LHCN-M2 (cell line): ENCODE measurements at places on chromosomes 16 and 17.

DNA sequence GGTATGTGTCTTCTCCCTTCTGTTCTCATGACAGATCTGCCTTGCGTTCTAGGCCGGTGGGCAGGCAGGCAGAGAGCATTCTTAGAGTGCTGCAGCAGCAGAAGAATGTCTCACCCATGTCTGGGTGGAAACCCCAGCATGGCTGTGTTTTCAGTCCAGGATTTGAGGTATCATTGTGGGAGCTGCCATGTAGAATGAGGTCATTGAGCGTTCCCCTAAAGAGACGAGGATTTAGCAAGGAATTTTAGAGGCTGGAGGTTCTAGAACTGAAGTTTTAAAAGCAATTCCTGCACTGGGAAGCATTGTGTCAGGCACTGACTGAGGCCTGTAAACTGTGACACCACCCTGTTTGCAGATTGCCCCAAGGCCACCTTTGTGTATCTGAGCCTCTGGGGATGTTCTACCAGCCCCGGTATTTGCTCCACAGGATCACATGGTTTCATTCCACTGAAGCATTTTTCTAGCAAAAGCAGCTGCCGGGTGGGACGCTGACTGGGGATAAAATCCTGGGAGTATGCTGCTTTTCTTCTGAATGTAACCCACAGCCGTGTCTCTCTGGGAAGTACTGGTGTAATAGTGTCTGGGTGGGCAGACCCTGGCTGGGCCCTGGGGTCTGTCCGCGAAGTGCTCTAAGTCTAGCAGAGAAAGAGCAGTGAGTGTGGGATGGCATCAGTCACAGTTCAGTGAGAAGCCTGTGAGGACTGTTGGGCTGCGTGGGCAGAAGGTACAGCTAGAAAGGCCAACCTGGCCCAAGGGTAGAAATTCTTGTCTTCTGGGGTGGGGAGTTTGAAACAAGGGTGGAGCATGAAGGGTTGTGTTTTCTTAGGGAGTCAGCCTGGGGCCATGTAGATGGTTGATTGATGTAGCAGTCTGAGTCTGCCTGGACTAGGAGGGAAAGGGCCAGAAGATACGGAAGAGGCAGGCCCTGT is 30.2 kb downstream of the PLCD3 start:
- peak; percentile 31 for DNase-seq

- no peak for DNase-seq
These were observed 9.1 kb upstream of the SIAH1 start for GRCh38 chr16:48394355-48394703.

DNA sequence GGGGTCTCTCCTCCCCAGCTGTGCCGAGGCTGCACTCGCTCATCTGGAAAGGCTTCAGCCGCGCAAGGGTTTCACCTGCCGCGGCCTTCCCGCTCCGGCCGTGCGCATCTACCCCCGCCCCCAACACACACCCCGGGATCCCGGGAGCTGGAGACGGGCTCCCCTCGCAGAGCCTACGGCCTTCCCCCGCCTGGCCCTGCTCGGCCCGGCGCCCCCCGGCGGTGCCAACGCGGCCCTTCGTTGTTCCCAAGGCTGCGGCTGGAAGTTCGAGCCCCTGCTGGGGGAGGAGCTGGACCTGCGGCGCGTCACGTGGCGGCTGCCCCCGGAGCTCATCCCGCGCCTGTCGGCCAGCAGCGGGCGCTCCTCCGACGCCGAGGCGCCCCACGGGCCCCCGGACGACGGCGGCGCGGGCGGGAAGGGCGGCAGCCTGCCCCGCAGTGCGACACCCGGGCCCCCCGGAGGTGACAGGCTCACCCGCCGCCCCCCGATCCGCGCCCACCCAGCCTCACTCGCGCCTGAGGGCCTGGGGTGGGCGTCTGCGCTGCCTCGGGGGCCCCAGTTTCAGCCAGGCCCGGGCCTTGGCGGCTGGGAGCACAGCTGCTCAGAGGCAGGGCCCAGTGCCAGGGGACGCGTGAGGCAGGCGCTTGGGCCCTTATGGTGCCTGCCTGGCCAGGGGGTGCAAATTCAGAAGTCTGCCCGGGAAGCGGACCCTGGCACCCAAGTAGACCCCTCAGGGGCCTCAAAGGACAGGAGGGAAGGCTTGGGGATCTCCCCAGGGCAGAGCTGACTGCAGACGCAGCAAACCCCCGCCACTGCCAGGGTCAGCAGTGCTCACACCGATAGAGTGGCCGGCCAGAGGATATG is 11.2 kb downstream of the GALK1 start:
- DNase-seq, result peak; percentile 65

DNA sequence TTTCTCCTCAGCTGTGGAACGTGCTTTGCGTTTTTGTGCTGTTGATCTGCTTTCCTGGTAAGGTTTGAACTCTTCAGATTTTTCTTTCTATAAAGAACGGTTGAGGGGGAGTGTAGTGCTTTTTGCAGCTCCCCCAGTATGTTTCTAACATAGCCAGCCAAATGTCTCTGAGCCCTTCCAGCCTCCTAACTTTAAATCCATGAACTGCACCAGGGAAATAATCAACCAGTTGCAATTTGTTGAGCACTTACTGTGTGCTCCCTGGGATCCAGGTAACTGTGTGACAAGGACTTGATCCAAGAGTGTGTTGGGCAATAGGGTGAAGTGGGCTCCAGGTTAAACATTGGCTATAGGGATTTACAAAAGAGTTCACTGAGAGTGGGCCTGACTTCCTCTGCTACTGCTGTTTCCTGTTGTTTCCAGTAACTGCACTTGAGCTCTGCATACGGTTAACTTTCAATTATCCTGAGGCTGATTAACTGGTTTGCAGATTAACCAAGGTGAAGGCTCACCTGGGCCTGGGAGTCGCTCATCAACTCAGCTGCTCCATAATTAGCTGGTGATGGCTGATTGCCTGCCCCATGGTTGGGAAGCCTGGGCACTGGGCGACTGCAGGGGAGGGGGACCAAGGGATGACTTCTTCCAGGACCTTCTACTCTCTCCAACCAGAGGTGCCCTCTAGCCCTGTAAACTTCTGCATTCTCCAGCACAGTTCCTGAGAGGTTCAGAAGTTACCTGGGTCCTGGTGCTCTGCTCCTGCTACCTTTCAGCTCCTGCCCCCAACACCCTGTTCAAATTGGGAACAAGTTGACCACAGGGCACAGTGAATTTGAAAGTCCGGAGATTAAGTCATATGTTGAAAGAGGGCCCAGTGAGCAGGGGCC is 19.5 kb downstream of the HLF start:
- no peak for DNase-seq

- no peak for DNase-seq
These were observed 174.4 kb upstream of the IRX6 start for GRCh38 chr16:55149622-55150021.

DNA sequence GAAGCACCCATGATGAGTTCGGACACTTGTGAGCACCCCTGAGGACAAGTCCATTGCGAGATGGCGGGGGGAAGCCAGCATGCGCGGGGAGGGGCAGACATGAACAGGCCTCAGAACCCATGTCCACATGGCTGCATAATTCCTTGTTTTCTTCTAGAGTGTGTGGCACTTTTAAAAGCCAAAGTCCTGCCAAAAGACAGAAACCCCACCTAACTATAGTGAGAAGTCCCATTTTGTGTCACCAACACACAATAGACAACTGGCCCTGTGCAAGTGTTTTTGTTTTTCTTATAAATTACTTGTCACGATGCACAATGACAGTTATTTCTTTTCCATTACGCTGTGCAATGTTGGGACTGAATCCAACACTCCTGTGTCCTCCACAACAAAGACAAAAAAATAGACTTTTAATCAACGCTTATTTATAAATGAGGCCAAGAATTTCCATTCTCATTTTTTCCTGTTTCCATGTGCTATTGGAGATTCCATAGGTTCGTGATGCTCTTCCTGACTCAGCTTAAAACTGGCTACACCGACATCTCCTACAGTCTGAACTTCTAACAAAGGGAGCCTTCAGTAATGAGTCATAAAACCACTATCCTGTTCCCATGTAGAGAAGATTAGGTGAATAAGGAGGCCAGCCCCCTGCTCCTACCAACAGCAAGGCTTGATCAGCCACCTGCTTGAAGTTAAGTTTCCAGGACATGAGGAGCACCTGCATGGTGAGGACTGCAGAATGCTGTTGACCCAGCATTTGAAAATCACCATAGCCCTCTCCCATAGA is 98.9 kb downstream of the ZNF423 start:
- DNase-seq, result no peak

- DNase-seq, result peak; percentile 72
These were observed 29.2 kb downstream of the GNA13 start for GRCh38 chr17:65027305-65027704.

- DNase-seq, result no peak
These were observed 84.8 kb upstream of the TBC1D3K start for GRCh38 chr17:37839196-37839978.

DNA sequence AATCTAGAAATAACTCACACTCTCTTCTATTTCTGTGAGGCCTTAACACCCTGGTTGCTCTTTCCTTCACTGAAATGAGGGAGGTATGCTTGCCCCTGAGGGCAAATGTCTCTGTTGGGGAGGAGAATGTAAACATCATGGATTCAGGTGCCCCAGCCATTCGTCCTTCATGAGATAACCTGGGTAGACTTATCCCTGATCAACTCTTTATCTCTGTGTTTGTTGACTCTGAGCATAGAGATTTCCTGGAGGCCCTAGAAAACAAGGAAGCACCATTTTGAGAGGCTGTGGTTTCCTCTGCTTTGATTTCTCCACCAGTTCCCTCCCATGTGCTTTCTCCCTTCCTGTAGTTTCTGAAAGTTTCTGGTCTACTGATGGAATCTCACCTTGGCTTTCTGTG is 77.3 kb downstream of the PHKB start:
- no peak for DNase-seq

- peak; percentile 61 for DNase-seq
These were observed 37.0 kb upstream of the ZNF750 start for GRCh38 chr17:82876602-82877379.

DNA sequence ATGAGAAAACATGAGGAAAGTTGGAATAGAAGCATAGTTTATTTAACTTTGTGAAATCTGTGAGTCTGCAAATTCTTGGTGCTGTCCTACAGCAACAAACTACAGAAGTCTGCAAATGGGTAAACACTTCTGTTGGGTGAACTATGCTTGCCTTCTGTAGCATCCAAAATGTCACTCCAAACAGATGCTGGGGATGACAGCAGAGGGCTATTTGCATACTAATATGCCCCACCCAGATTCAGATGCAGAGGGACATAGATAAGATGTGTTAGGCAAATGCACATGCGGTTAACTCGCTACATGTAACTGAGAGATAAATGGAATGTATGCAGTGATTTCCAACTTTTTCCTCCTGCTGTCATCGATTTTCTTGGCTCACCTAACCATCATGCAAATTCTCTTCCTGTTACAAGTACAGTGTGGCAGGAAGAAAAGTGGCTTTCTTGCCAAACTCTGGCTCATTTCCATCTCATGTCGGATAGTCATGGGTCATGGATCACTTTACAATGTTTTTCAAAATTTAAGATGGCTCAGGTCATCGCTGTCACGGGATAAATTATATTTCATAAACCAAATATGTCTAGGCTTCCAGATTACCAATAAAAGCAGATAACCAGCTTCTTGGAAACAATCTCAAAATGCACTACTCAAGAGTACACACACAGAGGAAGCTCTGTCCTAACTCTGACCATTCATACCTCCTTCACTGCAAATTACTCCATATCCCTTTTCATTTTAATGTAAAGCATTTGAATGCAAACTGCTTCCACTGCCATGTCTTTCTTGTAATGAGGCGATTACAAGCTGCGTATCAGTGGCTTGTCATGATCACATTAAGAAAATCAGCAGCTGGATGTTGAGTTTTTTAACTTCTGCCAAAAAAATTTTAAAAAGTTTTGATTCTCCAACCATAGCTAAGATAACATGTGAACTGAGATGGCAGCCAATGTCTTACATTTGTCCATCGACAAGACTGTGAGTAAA is 47.7 kb downstream of the ADAMTS18 start:
- no peak for DNase-seq
